Activated T-helper 17 cell treated with anti-CD3 and anti-CD28 coated beads, Interleukin-2, amount 50 U/mL, for 72 hours (primary cell): ENCODE measurements at places on chromosomes 3 and 15.

DNA sequence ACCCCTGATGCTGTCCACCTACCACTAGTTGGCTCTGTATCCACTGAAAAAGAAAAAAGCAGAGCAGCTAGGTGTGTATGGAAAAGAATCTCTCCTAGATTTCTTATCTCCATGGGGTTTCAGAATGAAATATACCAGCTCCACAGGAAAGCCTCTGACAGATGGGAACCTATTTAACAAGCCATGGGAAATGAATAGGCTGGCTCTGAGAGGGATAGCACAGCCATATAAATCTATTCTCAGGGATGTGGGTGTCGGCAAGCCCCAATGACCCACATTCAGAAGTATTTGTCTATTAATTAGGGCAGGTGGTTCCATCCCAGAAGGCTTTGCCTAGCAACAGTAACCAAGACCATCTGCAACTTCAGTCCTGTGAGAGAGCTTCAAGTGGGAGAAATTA, 694.1 kb downstream of the AGBL1 start:
- ATAC-seq = no peak

DNA sequence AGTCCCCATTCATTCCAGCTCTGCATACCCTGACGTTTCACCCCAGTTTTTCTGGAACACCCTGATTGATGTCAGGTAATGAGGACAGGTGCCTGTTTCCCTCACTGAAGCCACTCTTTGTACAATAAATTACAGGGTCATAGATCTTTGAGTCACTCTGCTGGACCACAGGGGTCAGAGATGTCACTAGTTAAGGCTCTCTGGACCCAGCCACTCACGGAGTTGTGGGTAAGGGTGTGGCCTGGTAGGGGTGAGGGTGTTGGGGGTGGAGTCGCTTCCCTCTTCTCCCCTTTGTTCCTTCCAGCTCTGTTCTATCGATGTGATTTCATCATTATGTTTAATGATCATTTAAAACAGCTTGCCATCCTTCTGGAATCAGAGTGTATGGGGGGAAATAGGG, 512 bp downstream of the IQCF5 start:
- ATAC-seq = no peak

GRCh38 chr3:82802501-82802900, 1041.1 kb upstream of the GBE1 start:
- ATAC-seq = no peak

DNA sequence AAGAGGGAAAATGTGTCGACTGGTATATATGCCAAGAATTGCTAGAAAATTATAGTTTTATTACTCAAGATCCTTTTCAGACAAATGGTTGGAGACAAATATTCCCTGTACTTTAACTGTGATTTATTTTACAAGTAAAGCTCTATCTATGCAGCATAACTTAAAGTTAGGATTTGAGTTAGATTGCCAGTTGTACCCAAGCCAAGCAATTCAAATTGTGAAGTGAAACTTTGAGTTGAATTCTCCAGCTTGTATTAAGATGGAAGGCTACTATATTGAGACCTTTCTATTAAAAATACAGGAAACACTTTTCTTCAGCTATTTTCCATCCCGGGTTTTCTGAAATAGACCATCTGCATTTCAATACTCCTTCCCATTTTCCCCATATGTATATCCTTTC, 333.1 kb upstream of the RBMS3 start:
- ATAC-seq = no peak
